Urothelium cell line (cell line): ENCODE measurements at places on chromosomes 13 and 19.
A peak's percentile ranks its signal among the peaks of the same experiment; 100 is the strongest.

- peak; percentile 74 for DNase-seq
Observed at GRCh38 chr19:55546822-55547614, 1.7 kb upstream of the SBK3 start.

GRCh38 chr13:23876265-23876664 lies 12.9 kb downstream of the MIPEP start:
- DNase-seq: no peak

DNA sequence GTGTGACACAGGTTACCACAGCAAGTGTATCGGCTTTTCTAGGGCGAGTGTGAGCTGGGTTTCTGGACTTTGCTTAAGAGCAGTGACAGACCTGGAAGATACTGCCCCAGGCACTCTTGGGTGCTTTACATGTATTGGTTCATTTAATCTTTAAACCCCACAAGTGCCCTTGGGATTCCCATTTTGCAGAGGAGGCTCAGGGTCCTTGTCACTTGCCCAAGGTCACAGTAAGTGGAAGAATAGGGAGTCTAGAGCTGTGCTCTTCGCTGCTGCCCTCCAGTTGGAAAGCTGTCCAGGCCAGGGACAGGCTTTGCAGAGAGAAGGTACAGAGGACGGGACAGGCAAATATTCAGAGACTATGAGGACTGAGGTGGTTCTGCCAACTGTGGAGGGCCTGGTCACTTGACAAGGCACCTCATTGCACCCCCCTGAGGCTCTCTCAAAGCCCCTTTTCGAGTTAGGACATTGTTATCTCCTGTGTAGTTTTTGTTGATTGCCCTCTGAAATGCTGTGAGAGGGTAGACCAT lies 42.4 kb downstream of the BBC3 start:
- no peak for DNase-seq

DNA sequence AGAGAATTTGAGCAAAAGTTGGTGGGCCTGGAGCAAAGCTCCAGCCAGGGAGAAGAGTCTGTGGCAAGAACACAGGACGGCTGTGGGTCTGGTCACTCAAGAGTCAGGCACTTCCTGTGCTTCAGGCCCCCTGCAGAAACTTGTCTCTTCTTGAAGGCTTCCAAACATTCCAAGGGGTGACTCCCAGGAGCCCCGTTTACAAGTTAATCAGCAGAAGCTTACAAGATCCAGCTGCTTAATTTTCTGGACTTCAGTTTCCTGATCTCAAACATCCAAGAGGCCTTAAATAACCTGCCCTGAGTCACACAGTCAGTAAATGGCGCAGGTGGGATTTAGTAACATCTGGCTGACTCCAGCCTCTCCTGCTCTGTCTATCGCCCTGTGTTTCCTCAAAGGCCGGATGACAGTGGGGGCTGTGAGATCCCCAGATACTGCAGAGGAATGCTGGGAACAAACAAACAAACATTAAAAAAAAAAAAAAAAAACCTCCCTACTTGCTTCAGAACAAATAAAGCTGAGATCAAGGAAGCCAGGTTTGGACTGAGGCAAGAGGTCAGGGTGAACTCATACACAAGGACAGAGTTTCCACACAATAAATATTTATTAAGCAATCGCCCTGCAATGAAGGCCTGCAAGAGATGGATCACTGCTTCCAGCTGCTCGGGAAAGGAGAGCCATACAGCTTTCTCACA lies 175.4 kb upstream of the RFC3 start:
- DNase-seq: no peak

DNA sequence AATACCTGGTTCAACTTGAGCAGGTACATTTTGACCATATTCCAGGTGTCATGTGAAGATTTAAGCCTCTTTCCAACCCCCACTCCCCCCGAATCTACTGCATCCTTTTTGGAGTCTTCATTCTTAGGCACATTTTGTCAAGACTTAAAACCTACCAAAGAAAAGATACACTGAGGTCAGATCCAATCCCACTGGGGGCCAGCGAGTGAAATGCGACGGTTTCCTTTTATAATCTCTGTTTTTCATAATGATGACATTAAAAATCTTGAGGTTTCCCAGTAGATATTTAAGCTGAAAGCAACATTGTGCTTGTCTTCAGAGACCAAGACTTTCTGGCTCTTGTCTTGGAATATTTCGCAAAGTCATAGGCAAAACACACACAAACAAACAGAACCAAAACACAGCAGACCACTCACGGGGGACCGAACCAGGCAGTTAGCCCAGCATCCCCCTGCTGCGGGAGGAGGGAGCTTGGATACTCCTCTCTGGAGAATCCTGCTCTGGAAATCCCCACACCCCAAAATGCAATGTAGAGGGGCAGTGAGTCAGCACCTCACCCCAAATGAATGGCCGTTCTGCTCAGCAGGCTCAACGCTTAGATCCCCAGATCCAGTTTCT lies 506 bp upstream of the GAS6 start:
- DNase-seq: no peak

DNA sequence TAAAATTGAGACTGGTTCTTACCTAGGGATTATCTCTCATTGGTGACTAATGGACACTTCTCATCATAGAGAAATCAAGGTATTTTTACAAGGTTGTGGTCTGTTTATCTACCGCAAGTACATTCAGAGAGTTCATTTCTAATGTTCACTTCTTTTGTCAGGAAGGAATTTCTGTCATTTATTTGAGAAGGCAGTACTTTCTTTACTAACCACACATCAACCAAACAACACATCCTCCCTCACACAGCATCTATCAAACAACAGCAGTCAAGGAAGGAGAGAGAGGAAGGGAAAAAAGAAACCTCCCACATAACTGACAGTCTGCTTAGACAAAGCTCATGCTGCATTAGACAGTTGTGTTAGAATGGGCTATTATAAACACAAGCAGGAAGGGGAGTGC lies 182.3 kb upstream of the KLF12 start:
- peak; percentile 9 for DNase-seq

- peak; percentile 7 for DNase-seq
Observed at GRCh38 chr13:85503797-85504196, 295.4 kb downstream of the SLITRK6 start.

GRCh38 chr13:74158028-74158427 lies 23.8 kb upstream of the KLF12 start:
- DNase-seq: no peak

DNA sequence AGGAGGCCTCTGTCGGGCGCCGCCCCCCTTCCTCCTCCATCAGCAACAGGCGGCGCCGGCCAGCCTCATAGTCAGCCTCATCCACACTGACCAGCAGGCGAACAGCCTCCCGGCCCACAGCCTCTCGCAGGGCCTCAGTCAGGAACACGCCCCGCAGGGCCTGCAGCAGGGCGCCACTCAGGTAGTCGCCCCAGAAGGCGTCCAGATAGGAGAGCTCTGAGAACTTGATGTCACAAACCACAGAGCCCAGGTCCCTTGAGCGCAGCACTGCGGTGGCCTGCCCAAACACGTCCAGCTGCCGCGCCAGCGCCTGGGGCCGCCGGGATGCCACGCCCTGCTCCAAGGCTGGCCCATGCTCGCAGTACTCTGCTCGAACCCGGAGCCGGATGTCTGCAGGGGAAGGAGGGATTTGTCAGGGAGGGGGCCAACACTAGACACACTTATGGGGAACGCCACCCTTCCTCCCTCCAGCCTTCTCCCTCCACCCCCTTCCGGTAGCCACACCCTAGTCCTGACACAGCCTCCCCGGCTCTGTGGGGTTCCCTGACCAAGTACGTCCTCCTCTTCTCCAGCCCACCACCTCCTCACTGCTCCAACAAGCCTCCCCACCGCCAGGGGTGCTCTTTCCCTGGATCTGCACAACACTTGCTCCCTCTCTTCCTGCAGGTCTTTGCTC lies 17.9 kb downstream of the DEDD2 start:
- DNase-seq: no peak

- no peak for DNase-seq
Observed at GRCh38 chr13:75764251-75764925, 128.3 kb downstream of the LMO7 start.

DNA sequence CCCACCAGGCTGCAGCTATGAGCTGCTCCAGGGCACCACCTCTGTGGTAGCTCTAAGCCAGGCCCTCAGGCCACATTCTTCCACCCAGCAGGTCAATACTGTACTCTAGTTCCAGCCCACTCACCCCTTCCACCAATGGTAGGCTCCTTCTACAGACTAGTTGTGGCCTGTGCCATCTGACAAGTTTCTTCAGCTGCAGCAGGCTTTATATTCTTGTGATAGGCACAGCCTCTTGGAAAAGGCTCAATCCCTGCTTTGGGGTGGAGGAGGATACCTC lies 8.5 kb downstream of the MICU2 start:
- no peak for DNase-seq

- no peak for DNase-seq
Observed at GRCh38 chr19:55101261-55101660, 16.2 kb downstream of the PPP1R12C start.

GRCh38 chr19:33520048-33520643 lies 1.4 kb downstream of the PEPD start:
- no peak for DNase-seq

DNA sequence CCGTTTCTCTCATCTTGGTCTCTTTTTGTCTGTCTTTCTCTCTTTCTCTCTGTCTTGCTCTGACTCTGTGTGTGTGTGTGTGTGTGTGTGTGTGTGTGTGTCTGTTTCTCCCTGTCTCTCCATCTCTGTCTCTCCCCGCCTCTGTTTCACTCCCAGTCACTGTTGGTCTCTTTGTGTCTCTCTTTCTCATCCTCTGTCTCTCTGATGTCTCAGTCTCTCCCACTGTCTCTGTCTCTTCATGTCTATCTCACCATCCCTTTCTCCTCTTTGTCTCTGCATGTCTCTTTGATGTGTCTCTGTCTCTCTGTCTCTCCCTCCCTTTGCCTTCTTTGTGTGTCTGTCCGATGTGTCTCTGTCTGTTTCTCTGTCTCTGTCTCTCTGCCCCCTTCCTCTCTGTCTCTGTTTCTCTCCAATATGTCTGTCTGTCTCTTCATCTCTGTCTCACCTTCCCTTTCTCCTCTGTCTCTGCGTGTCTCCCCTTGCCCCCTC lies 2.5 kb downstream of the NFIC start:
- DNase-seq: no peak

DNA sequence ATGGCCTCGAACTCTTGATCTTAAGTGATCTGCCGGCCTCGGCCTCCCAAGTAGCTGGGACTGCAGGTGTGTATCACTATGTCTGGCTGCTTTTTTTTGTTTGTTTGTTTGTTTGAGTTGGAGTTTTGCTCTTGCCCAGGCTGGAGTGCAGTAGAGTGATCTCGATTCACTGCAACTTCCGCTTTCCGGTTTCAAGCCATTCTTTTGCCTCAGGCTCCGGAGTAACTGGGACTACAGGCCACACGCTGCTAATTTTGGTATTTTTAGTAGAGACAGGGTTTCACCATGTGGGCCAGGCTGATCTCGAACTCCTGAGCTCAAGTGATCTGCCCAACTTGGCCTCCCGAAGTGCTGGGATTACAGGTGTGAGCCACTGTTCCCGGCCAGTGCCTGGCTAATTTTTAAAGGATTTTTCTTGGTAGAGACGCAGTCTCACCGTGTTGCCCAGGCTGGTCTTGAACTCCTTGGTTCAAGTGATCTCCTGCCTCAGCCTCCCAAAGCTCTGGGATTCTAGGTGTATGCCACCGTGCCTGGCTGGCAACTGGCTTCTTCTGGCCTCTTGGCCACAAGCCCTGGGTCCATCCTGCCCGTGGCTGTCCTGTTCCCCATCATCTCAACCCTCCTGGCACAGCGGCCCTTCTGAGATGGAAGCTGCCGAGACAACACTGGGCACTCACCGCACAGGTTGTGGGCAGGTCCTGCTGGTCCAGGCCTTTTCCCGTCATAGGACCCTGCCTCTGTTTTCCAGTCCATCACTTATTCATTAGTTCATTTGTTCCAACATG lies 11.5 kb downstream of the TECR start:
- DNase-seq: no peak

DNA sequence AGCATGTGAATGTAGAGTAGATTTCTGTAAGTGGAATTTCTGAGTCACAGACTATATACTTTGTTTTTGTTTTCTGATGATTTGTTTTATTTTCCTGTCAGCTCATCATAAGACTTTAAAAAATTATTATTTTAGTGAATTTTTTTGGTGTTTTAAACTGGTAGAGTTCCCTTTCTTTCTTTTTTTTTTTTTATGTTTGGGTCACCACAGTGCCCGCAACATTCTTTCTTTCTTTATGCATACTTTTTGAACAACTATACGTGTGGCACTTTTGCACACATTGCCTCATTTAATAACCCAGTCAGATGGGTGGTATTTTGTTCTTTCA lies 46.0 kb downstream of the WDFY2 start:
- DNase-seq: no peak

DNA sequence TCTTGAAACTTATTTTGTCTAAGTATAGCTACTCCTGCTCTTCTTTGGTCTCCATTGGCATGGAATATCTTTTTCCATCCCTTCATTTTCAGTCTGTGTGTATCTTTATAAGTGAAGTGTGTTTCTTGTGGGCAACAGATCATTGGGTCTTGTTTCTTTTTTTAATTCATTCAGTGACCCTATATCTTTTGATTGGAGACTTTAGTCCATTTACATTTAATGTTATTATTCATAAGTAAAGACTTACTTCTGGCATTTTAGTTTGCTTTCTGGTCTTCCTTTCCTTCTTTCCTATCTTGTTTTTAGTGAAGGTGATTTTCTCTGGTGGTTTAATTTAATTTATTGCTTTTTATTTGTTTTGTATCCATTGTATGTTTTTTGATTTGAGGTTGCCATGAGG lies 19.8 kb downstream of the CD70 start:
- DNase-seq: no peak

DNA sequence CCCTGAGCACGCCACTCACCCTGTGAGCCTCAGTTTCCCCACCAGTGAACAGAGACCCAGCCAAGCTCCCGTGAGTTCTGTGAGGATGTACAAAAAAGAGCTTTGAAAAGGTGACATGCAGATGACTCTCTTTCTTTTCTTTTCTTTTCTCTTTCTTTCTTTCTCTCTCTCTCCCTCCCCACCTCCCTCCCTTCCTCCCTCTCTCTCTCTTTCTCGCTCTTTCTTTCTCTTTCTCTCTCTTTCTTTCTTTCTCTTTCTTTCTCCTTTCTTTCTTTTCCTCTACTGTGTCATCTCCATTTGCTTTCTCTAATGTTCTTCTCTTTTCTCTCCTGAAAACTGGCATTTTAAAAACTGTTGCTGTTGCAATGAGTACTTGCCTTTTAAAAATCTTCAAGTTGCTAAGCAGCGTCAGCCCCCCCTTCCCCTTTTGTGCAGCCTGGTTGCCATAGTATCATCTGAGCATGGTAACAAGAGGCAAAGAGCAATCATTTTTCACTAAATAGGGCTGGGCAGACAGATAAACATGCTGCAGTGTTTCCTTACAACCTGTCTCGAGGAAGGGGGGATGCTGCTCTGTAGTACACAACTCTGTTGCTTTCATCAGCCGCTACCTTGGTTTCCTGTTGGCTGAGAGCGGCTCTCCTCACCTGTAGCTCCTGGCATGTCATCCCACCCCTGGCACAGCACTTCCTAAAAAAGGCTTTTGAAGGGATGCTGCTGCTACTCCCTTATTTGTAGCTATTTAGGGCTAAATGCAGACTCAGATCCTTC lies 108.7 kb upstream of the MBNL2 start:
- no peak for DNase-seq

GRCh38 chr19:38375748-38376147 lies 1.4 kb downstream of the PSMD8 start:
- no peak for DNase-seq
